ENCODE measurements at places on chromosomes 6 and 20.

DNA sequence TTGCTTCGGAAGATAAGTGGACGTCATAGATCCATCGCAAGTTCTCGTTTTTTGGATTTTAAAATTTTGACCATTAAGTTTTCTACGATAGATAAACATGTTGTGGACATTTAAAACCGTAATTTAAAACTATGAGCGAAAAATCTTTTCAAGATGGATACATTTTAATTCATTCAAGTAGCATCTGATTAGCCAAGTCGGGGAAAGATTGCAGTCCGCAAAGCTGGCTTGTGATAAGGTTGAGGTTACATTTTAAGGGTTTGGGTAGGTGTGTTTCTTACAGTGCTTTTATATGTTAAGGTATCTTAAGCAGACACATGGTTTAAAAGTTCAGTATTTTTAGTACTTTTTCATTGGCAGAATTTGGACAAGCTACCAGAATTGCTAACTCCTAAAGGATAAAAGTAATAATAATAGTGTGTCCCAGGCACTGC is 1.2 kb downstream of the WTAP start:
- DNase-seq = no peak

DNA sequence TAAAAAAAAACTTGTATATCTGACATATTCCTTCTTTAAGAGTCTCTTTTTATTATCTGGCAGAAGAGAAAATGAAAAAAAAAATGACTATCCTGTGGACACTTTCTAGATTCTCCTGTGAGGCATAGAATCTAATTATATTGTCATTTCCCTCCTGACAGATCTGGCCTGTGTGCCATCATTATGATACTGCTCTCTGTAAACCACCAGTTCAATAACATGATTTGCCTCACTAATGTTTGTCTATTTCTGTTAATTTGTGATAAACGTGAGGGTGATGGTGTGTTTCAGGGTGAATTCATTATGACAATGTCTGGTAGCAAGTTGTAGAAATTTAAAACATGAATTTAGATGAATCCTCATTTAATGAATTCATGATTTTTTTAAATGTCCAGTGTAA is 844.5 kb upstream of the ADGRB3 start:
- DNase-seq = no peak

DNA sequence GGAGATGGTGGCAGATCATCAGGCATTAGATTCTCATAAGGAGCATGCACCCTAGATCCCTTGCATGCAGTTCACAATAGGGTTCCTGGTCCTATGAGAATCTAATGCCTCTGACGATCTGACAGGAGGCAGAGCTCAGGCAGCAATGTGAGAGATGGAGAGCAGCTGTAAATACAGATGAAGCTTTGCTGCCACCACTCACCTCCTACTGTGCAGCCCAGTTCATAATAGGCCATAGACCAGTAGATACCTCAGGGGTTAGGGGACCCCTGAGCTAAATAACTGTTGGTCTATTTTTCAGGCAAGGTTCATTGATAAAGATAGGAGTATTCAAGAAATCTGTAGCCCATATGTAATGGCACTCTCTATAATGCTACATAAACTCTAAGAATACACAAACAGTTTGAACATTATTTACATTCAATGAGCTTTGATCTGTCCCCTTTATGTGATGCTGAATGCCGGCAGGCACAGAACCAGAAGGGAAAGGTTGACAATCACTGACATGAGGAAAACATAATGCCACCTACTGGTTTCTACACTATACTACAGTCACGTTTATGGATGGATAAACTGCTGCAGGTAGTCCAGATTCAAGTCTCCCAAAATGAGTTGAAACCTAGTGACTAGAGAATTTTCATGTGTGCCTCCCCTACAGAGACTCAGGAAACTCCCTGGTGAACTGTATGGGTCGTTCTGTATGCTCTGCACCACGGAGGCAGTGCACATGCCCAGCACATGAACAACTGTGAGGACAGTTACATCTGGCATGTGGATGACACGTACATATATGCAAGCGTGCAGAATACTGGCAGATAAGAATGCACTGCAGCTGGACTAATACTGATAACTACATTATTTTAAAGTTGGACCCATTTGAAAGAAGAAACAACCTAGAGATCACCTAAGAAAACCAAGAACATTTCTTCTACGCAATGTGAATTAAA is 72.0 kb downstream of the DST start:
- peak; percentile 55 for DNase-seq

GRCh38 chr20:13659288-13659687 is 20.6 kb upstream of the TASP1 start:
- no peak for DNase-seq

DNA sequence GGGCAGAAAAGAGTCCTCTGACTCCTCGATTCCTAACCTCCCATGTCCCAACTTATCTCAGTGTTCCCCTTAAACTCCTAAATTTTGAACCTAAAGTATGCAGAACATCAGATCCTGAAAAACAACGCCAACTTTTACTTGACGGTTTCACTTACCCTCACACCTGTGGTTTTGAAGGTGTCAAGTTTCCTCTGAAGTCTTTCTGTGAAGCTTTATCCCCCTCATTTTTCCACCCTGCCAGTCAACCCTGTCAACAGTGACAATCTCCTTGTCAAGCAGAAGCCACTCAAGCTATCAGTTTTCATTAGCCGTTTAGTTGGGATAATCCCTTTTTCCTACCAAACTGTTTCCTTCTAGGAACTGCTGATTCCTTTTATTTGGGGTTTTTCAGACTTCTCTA is 245.4 kb upstream of the PREP start:
- DNase-seq = no peak

GRCh38 chr6:70863343-70863742 is 93.5 kb downstream of the B3GAT2 start:
- no peak for DNase-seq

DNA sequence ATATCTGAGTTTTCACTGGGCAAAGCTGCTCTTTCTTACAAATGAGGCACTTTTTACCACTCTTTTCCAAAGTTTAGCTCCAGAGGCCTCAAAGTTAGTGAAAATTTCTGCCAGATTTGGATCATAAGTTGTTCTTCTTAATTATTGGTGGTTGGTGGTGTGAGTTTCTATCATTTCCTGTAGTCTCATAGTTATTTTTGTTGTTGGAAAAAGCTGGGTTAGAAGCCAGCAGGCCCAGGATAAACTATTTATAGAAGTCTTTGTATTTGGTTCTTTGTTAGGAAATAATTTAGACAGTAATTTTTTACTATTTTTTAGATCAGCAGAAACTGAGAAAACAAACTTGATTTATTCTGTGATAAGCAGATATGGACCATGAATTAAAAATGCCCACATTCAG is 10.6 kb downstream of the PFDN4 start:
- no peak for DNase-seq

DNA sequence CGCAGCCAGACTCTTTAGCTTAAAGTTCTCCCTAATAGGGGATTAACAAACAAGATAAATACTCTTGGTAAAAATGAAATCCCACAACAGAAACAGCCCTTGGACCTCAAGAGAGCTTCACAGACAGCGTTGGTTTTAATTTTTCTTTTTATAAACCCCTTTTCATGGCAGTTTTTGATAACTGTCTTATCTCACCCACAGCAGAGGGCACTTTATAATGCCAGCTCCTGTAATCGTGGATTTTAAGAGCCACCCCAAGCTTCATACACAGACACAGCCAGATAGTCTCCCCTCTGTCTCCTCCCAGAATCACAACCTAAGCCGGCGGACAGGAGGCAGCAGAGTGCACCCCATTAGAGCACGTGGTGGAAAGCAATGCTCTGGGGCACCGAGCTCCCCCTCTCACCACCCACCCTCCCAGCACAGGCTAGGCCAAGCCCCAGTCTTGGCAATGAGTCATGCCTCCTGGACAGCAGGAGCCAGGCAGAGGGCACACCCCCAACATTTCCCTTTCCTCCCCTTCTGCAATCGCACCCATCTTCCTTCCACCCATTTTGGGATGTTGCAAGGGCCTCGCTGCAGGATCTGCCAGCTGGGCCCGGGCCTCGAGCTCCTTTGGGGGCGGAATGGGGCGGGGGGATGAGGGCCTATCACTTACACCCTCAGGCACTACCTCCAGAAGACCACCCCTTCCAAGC is 2.4 kb downstream of the JAG1 start:
- peak; percentile 98 for DNase-seq

- DNase-seq = no peak
Measured at GRCh38 chr6:4100655-4101054, 21.7 kb upstream of the FAM217A start.

GRCh38 chr6:150392452-150393220 is 23.8 kb downstream of the IYD start:
- DNase-seq = no peak

- DNase-seq = no peak
Measured at GRCh38 chr6:168333491-168333890, 13.9 kb upstream of the DACT2 start.

- no peak for DNase-seq
Measured at GRCh38 chr20:48393737-48394314, 434.0 kb downstream of the PREX1 start.

DNA sequence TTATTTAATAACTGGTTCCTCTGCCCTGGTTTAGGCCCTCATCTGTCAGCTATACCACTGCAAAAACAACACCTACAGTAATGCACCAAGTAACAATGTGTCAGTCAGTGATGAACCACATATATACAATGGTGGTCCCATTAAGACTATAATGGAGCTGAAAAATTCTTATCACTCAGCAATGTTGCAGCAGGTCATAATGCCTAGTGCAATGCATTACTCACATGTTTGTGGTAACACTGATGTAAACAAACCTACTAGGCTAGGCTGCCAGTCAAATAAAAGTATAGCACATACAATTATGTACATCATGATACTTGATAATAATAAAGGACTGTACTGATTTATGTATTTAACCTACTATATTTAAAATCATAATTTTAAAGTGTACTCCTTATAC is 31.3 kb downstream of the RARS2 start:
- DNase-seq = no peak

DNA sequence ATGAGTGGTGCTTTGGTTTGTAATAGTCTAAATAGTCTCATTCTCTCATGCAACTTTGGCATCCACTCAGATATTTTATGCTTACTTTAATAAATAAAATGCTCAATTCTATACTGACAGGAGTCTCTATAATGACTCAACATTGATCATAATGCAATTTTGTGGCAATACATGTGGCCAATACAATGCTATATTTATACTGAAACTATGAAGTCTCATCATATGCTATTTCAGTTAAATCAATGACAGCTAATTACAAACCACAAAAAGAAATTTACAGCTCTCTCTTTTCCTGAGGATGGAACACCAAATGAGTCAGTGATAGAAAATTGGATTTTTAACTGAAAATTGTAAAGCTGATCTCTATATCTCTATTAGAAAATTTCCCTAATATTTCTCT is 77.1 kb downstream of the WASF1 start:
- no peak for DNase-seq

DNA sequence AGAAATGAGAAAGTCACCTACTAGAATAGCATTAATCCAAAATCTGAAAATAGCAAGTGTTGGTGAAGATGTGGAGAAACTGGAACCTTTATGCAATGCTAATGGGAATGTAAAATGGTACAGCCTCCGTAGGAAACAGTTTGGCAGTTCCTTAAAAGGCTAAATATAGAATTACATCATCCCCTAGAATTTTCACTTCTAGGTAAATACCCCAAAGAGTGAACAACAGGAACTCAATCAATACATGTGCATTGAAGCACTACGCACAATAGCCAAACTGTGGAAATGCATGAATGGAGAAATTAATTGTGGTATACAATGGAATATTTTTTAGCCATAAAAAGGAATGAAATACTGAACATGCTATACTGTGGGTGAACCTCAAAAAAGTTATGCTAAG is 982.0 kb upstream of the FLRT3 start:
- no peak for DNase-seq

DNA sequence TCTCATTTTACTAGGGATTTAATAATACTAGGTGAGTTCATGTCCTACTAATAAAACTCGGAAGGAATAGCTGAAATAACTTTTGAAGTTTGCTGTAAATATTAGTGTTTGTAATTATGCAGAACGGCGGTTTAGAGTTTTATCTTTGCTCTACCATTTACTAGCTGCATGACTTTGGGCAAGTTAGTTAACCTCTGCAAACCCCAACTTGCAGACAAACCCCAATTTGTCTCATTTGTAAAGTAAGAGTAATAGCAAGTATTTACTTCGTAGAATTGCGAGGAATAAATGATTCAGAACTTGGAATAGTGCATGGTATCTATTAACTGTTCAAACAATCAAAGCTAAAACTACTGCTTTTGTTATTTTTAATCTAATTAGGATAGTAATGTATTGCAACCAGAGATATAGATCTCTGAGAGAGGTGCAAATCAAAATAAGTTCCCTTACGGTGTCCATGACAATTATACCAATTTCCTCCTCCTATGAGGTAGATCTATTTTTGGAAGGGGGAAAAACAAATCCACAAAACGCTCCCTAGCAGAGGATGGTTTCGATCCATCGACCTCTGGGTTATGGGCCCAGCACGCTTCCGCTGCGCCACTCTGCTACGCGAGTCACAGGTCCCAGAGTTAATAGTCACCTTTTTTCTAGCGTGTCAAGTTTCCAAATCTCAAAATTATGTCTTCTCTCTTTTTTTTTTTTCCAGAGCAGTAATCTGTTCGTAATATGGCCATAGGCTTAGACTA is 35.1 kb upstream of the BTN3A2 start:
- peak; percentile 85 for DNase-seq

GRCh38 chr6:11756292-11756691 is 22.3 kb downstream of the ADTRP start:
- no peak for DNase-seq

DNA sequence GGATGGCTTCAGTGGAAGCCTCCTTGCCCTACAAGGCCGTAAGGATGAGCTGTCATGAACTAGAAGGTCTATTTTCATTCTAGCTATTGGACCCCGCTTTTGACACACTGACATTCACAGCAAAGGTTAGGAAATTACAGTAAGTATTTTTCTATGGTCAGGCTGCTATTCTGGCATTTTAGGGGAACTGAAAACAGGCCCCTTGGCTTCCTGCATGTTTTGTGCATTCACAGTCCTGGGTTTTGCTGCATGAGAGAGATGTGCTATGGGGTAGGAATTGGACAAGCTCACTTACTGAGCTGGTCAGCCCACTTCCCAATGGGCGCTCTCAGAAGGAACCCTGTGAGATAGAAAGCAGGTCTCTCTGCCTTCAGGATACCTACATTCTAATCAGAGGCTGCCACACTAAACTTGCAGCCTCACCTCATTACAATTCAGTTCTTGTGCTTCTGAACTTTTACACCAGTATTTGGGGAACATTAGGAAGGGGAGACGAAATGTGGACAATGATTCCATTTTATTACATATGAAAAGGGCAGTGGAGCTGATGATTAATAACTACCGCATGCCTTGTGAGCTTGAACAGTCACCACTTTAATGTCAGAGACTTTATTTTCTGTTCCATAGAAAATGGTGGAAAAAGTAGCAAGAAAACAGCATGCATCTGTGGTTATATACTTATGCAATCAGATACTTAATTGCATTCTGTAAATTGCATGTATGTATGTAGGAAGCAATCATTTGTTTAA is 86.6 kb upstream of the TAB2 start:
- no peak for DNase-seq

DNA sequence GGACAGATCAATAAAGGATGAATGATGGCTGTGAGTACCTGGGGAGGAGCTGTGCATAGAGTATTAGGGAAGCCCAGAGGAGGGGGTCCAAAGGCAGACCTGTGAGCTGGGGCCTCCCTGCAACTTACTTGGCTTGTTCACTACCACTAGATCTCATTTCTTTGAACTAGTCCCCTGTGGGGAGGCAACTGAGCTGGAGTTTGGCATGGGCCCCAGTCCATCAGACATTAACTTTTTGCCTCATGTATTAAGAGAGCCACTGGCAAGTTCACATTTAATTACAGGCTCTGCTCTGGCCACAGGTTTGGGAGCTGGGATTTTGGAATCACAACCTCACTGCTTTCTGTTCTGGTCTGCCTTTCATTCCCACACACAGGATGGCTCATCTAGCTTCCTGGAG is 254.1 kb downstream of the PRL start:
- DNase-seq = peak; percentile 42

Measured in cardiac fibroblast (primary cell).